ENCODE measurements at places on chromosomes 2 and 18.

GRCh38 chr18:50203801-50204604, 9.1 kb upstream of the MYO5B start:
- no peak for DNase-seq

GRCh38 chr2:207227062-207227748, 61.5 kb upstream of the KLF7 start:
- no peak for DNase-seq

DNA sequence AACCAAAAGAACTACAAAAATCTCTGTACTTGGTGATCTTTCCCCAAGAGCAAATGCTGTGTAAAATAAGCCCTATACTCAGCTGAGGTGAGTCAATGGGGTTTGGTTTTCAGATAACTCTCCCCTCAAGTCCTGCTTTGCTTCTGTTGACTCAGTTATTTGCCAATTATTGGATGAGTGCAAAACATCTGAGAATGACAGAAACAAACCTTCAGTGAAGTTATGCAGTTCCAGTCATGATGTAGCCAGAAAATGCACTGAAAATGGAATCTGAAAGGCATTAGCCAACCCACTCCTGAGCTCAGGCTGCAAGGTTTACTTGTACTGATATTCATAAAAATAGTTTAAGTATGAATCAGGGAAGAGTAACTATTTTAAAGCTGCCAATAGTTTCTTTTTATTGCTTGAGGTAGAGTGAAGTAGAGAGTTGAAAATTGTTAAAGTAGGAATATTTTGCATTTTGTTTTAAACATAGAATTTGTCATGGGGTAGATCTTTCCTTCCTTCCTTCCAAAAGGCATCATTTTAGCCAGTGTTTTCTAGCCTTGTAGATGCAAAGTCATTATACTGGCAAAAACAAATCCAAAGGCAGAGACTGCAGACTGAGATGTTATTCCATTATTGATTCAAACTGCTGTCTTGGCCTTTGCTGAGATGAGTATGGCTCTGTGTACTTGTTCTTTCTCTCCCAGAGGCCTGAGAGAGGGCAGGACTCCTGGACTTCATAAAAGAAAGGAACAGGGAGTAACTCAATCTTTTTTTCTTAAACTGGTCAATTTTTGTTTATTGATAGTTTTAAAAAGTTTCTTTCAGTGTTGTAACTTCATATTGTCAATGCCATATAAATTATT, 215.3 kb downstream of the RND3 start:
- no peak for DNase-seq

DNA sequence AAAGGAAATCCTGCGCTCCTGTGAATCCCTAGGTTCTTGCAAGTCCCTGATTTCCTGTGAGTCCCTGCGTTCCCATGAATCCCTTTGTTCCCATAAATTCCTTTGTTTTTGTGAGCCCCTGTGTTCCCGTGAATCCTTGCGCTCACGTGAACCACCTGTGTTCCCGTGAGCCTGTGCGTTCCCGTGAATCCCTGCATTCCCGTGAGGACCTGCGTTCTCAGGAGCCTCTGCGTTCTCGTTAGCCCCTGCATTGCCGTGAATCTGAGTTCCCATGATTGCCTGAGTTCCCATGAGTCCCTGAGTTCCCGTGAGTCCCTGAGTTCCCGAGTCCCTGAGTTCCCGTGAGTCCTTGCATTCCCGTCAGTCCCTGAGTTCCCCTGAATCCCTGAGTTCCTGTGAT, 71.5 kb downstream of the SNTG2 start:
- DNase-seq: no peak

GRCh38 chr2:127857265-127857808, 618 bp downstream of the POLR2D start:
- DNase-seq: no peak

DNA sequence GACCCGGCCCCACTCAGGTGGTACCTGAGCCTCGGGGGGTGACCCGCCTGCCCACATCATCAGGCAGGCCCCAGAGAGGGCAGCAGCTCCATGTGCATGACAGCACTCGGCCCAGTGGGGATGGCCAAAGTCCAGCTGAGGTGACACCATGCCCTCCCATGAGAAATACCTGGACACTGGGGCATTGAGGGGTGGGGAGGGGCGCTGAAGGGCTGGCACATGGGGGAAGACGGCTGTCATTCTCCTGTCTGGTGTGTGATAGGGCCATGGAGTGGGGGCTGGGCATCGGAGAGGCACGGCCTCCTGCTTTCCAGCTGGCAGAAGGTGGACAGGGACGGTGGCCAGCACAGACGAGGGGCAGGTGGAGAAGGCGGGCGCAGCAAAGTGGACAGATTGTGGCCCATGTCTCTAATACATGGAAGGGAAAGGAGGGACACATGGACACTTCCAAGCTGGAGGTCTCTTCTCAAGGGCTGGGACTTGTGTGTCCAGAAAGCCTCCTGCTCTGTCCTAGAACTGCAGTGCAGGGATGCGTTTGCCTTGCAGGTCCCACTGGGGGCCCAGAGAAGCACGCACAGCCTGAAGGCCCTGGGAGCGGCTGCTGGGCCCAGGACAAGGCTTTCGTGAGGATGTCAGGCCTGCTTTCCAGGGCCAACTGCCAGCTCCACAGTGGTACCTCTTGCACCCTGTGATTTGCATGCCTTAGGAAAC, 302.2 kb downstream of the NDUFA10 start:
- no peak for DNase-seq

DNA sequence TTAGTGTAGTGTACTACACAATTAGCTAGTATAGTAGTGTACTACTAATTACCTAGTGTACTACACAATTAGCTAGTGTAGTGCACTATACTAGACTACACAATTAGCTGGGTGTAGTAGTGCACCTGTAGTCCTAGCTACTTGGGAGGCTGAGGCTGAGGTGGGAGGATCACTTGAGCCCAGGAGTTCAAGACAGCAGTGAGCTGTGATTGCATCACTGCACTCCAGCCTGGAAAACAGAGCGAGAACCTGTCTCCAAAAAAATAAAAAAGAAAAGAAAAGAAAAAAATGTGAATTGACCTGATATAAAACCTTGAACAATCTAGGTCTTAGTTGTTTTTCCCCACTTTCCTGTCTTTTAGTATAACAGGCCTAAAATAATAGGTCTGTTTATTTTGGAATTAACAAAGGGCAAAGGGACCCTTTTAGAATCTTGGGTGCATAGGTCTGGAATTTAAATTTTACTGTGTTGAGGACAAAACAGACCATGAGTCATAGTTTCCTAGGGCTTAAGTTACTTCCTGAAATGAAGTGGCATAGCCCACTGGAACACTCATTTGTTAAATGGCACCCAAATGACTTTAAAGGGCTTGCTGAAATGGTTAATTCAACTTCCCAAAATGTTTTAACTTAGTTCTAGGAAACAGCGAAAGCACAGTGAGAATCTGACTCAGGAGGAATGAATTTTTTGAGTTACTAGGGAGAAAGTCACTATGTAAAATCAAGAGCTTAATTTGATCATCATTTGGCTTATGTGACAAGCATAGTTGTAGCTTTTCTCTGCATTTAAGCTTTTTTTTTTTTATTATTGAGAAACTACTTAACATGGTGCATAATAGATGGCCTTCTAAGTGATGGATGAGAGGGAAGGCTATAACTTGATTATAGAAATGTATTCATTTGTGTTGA, 50.7 kb upstream of the ARL5A start:
- no peak for DNase-seq

GRCh38 chr18:67639872-67640271, 123.4 kb upstream of the DSEL start:
- DNase-seq: no peak

DNA sequence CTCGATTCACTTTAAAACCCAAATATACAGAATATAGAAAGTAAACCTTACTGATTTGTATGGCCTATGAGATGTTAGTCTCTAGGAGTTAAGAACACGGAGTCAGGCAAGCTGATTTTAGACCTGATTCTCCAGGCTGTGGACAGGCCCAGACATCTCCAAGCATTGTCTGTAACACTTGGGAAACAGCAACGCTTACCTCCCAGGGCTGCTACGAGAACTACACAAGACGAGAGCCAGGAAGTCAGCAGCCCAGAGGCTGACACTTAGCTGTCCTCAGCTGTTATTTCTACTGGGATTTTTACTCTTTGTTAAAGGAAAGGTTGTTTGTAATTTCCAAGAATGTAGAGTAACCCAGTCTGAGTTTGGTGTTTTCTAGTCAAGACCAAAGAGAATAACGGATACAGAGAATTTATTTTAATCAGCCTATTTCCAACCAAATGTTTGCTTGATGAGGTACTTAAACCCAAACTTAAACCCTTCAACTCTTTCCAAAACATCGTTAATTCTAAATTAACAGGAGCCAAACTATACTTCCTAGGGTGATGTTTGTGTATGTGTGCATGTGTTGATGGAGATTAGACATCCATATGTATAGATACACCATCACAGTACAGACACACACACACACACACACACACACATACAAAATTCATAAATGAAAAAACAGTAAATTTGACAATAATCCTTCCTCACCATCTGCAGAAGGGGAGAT, 123.4 kb downstream of the LAMA1 start:
- DNase-seq: no peak

DNA sequence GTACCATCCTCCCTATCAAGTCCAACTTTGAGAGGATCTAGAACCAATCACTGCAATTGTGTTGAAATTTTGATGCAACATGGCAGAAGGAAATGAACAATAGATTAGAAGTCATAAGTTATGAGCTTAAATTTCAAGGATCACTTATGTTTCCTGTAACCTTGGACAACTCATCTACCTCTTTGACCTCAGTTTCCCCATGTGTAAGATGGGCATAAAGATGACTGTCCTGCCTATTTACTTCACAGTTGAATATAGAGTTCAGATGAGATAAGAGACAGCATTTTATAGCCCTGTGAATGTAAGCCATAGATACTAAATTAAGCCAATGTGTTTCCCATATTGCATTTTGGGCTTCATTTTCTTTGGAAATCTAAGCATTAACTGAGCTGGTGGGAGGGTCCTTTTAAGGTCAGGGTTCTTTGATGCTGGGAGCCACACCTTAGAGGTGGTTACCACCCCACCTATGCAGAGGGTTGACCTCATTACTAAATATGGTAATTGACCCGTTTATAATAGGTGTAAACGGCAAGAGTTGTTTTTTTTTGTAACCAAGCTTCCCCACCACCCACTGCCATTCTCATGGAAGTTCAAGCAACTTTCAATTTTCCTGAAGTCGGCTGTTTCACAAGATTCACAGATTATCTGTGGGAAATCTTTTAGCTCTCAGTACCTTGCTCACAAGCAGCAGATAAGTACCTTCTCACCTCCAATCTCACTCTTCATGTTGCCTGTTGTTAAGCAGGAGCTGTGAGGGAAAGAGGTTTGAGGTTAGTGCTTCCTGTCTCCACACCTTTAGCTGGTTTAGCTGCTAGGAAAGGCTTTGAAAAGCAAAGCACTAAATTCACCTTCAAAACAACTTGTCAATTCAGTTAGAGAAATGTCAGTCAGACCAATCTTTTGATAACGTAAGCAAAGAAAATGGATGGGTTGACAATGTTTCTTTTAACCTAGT, 13.3 kb downstream of the CD28 start:
- no peak for DNase-seq

DNA sequence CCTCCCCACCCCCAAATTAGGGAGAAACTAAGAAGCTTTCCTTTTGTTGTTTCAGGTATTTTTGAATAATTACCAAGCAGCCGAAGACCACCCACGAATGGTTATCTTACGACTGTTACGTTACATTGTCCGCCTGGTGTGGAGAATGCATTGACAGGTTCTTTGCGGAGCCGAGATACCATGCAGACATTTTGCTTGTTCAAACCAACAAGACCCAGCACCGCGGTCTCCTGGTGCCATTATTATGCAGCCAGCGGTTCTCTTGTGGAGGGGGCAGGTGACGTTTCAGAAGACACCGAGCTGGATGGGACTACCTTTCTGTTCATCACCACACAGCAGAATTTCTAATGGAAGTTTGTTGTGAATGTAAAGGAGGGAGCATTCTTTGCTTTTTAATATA, 43.4 kb downstream of the BCL2L11 start:
- DNase-seq: no peak

GRCh38 chr2:175468431-175469098, 287.1 kb upstream of the ATP5MC3 start:
- DNase-seq: no peak

GRCh38 chr2:832635-833034, 118.0 kb upstream of the SNTG2 start:
- DNase-seq: no peak

DNA sequence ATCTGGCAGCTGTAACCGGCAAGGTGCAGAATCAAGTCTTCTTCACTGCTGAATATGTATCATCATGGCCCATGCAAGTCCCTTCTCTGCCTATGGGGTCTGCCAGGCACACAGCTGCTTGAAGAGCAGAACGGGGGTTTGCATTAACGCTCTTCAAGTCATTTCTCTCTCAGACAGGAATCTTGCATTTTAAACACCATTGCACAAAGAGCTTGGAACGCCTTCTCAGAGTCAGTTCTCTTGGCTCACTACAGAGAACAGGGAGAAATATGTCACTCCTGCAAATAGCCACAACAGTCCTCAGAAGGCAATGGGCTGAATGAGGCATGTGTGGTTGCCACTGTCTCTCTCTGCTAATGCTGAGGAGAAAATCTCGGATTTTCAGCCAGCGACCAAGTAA, 2173.5 kb upstream of the PIK3C3 start:
- no peak for DNase-seq

DNA sequence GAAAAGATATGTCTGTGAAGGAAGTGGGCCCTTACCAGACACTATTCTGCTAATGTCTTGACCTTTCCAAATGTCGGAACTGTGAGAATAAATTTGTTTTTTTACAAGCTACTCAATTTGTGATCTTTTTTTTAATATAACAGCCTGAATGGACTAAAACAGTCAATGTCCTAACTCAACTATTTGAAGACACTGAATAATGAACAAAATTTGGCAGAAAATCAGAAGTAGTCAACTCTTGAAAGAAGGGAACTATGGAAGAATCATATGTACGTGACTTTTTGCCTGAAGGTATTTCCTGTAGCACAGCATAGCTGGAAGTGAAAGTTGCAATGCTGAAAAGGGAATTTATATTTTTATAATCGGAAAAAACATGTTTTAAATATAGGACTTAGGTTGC, 351.8 kb upstream of the TFPI start:
- DNase-seq: no peak

DNA sequence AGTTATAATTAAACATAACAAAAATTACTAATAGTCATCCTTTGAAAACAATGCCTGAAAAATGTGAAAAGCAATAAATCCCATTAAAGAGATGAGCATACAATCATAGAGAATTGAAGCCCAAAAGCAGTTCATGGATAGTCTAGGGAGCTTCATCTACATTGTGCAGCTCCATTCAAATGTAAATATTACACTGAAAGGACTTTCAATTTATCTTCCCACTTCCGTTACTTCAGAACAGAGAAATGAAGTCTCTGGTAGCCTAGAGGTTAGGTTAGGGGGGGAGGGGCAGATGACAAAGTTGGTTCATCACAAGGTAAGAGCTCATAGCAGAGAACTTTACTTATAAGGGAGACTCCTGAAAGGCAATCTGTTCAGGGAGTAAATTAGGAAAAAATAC, 126.6 kb upstream of the RGPD4 start:
- no peak for DNase-seq

DNA sequence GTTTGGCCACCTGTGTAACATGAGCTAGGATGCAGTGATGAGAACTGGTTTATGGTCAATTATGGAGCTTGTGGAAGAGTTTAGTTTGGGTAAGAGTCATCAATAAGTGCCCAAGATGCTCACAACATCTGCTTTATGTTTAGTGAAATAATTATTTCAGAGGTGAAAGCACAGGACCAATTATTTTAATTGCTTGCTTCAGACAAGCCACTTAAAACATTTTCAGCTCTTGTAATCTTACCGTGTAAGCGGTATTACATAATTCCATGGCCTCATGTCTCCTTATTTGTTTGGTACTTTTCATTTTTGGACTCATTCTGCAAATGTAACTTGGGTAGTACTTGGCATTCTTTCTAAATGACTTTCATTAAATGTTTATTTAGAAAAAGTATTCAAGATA, 5.4 kb downstream of the B3GNT2 start:
- no peak for DNase-seq
